GOT3 (cell line): ENCODE measurements at places on chromosomes 3 and 15.

- no peak for DNase-seq
Observed at GRCh38 chr15:74889390-74889882, 406 bp upstream of the MPI start.

- DNase-seq = no peak
Observed at GRCh38 chr3:23159929-23160328, 43.2 kb upstream of the UBE2E2 start.

GRCh38 chr3:143590660-143591059 lies 257.6 kb downstream of the SLC9A9 start:
- no peak for DNase-seq

DNA sequence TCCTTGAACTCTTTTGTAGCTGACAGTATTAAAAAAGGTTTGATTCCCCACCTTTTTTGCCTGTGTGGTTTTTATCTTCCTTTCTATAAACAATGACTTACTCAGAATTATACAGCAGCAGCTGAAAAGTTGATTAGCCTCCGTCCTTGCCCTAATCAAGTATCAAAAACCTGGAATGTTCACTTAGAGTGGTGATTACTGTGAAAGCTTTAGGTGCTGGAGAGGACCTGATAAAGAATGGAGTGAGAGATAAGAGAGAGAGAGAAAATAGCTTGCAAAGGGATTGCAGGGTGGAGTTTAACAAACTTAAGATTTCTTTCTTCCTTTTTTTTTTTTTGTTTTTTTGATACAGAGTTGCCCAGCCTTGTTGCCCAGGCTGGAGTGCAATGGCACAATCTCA lies 6.7 kb downstream of the CGNL1 start:
- no peak for DNase-seq

- DNase-seq = no peak
Observed at GRCh38 chr3:30577788-30578187, 28.6 kb upstream of the TGFBR2 start.

DNA sequence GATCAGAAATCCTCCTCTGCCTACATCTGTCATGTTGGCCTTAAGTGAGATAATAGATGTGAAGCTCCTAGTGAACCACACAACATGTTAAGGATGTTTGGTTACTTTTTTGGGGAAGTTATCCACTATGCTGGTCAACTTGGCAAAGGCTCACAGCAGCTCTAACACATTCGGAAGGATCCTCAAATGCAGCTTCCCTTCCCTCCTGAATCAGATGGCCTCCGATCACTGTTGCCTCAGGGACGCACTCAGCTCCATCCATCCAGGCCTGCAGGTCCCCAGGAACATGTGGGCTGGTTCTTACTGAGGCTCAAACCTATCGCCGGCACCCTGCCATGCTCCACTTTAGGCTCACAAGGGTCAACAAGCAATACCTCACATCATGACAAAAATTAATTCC lies 67.9 kb downstream of the CORO2B start:
- DNase-seq = no peak
